ENCODE measurements at places on chromosomes 2 and 18. TPM values are rescaled to one million over a fixed set of nuclear protein-coding genes. Genes with fewer than 3 reads are reported as not detected.

Gene PEX13
- 27.2 TPM for total RNA-seq

Gene ST6GAL2
- under 0.01 TPM for total RNA-seq

Gene SFT2D3
- 2.6 TPM for total RNA-seq

Gene IL1R1
- 52.6 TPM for total RNA-seq

Gene SCYGR8
- total RNA-seq = not detected

Gene NDC80
- total RNA-seq = 3.2 TPM

Gene HOXD12
- not detected for total RNA-seq

Gene PIEZO2
- total RNA-seq = 256 TPM

Gene MAPRE3
- total RNA-seq = 0.79 TPM

Gene SDC1
- 0.40 TPM for total RNA-seq

Gene ATP8B1
- total RNA-seq = 10.5 TPM

Gene KIF5C
- total RNA-seq = under 0.01 TPM

Gene DNAJC5G
- 0.44 TPM for total RNA-seq

Gene CPO
- total RNA-seq = not detected

Gene C2orf80
- total RNA-seq = not detected

Gene IL1F10
- not detected for total RNA-seq

Gene CYP26B1
- 0.44 TPM for total RNA-seq
